Kidney (tissue), 22 donors: ENCODE measurements at places on chromosomes 5 and 9. TPM values are rescaled to one million over a fixed set of nuclear protein-coding genes. Genes with fewer than 3 reads are reported as not detected.

DNA sequence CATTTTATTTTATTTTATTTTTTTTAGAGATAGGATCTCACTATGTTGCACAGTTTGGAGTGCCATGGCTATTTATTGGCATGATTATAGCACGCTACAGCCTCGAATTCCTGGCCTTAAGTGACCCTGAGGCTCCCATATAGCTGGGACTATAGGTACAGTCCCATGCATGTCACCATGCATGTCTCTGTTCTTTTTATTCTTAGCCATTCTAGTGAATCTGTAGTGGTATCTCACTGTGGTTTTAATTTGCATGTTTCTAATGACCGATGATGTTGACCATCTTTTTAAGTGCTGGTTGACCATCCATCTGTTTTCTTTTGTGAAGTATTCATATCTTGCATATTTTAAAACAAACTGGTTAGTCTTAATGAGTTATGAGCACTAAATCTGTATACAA, 76.1 kb downstream of the SLC44A1 start:
- no peak for DNase-seq

The ARL14EPL gene
- not detected for polyA plus RNA-seq

The KIAA1191 gene
- polyA plus RNA-seq, result 208 TPM

DNA sequence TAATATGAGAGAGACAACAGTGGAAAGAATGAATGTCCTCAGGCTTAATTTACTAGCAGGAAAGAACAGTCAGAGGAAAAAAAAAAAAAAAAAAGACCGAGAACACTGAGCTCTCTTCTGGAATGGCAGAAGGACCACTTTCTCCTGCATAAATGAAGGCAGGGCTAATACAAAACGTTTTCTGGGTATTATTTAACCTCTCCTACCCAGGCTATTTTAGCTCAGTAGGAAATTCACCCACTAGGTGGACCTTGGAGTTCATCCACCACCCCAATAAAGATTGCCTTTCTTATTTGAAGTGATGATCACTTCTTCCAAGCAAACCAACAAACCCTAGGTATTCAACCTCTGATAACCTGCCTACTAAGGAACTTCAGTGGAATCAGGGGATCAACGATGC, 3.7 kb downstream of the GLIS3 start:
- no peak for DNase-seq

DNA sequence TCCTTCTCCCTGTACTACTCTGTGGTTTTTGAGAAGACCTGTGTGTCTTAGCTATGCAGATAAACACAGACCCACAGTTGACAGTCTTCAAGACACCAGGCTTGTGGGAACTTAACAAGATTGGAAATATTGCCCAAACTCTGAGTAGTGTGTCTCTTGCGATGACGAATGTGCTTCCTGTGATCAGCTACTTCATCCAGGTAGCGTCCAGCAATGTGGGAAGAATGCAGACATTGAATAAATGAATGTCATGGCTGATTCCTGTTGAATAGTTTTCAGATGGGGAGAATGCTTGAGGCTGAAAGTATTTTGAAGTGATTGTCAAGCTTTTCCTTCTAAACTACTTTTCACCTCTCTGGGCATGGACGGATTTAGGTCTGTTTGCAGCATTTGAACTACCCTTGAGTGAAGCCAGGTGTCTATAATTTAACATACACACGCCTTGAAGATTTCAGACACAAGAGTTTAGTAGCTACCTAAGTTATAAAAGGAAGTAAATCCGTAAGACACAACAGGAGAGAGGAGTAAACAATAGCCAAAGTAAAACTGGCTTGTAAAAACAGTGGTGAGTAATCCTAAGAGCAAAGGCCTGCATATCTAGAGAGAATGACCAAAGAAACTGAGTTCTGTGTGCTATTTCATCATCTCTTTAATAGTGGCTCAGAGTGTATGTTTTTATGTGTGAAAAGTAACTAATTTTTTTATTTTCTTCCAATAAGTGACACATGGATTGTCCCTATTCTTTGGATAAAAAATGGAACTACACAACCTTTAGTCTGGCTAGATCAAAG, 30.0 kb upstream of the ARL14EPL start:
- DNase-seq, result no peak

The HTR1A gene
- polyA plus RNA-seq, result not detected

The PLPP1 gene
- 166 TPM for polyA plus RNA-seq

GRCh38 chr5:127010362-127010761, 20.0 kb downstream of the MARCHF3 start:
- no peak for DNase-seq

The HCN1 gene
- not detected for polyA plus RNA-seq

DNA sequence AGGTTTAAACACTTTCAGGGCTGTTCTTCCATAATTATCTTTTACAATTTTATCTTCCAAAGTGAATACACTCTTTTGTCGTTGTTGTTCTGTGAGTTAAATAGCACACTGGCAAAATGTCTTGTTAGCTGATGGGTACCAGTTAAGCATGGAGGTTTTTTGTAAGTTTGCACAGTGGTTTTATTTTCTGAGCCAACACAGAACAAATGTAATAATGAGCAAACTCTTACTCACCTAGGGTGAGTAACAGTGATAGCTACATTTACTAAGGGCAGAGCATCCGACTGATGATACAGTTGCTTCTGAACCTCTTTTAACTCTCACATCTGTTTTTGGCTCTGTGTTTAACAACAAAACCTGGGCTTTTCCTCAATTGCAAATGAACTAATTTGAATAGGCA, 103.2 kb downstream of the CTNND2 start:
- DNase-seq, result no peak

DNA sequence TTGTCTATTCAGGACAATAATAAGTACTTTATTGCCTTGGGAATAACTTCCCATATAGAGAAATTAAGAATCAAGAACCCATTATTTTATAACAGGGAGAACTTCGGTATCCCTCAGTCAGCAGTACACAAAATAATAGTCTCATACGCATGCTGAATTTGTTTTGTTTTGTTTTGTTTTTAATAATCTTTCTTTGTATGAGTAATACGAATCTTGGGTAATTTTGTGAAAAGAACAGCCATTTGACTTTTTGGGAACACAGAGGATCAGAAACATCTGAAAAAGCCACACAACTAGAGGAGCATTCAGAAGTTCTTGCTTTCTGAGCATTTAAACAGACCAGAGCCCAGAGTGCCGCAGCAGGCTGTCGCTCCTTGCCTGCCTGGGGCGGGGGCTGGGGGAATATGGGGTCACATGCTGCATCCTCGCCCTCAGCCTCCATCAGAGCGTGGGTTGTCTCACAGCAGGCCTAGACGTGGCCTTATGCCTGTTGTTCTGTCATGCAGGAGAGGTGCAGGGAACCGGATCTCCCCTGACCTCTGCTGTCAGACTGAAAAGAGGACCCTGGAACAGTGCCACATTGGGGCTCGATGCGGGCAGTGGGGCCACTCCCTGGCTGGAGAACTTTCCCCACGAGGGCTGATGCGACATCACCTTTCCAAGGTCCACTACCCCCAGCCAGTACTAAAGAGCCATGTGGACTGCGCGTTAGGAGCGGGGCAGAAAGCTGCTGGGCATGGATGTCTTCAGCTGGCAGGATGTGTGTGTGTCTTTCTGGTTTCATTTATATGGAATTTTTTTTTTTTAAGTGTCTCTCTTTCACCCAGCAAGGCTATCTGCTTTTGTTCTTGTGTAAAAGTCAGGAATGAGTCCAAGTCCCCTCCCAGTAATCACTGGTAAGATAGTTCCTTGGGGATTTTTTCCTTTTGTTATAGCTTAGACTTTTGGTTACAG, 133.4 kb upstream of the OTULINL start:
- DNase-seq, result peak; percentile 77

DNA sequence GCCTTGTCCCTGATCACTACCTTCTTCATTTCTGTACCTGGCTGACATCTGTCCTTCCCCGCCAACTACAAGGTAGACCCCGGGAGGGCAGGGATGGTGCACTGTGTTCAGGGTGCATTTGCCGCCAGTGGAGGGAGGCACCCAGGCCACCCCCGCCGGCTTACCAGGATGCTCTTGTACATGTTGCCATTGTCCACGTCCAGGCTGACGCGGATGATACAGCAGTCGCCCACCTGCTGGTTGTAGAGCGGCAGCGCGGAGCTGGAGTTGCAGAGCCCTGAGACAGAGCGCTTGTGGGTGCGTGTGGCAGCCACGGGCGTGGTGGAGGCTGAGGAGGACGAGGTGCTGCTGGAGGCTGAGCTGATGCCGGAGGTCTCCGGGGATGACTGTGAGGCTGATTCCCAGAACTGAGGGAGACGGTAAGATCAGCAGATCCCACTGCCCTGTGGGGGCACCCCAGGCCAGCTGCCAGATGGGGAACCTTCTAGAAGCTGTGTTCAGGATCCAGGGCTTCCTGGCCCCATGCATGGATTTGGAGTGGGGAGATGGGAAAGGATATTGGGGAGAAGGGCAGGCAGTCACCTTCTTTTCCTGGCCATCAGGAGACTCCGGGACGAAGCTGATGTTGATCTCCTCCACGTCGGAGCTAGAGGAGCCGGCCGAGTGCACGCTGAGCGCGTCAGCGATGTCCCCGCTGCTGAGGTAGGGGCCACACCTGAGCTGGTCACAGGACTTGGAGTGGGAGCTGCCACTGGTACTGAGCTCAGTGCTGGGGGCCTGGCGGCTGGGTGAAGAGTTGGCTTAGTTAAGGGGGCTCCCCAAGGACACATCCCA, 19.5 kb downstream of the RALGDS start:
- DNase-seq, result peak; percentile 35

- DNase-seq, result peak; percentile 9
Measured at GRCh38 chr9:70635790-70636189, 221.3 kb upstream of the KLF9 start.

GRCh38 chr5:96997265-96997859, 61.5 kb downstream of the LNPEP start:
- no peak for DNase-seq

DNA sequence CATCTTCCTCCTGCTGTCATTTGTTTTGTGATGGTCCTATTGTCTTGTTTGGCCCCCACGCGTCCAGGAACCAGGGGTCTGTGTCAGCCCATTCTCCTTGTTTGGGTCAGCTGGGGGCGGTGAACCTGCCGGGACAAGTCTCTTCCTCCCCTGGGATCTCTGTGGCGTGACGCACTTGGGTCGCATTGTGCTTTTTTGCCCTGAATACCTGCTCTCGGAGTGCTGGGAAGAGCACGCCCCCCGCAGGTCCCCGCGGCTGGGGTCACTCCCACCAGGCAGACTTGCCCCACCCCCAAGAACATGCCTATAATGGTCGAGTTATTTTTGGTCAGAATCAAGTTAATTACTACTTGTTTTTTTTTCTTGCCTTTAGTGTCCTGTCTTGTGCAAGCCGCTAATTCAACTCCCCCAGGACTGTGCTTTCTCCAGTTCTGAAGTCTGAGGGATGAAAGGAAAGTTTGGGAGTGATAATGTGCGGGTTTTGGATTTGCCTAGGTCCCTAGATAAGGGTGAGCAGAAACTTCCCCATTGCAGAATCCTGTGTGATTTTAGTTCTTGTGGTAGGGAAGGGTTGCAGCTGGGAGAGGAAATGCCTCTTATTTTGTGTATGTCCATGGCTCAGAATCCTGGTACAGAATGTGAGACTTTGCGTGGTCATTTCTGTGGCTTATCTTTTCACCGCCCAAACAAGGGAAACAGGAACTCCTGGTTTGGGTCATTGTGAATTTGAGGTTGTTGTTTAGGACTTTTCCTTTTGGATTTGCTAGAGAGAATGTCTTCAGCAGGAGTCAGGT, 789 bp downstream of the ACER2 start:
- peak; percentile 70 for DNase-seq

- DNase-seq, result no peak
Measured at GRCh38 chr5:128225245-128226030, 141.9 kb downstream of the SLC12A2 start.

DNA sequence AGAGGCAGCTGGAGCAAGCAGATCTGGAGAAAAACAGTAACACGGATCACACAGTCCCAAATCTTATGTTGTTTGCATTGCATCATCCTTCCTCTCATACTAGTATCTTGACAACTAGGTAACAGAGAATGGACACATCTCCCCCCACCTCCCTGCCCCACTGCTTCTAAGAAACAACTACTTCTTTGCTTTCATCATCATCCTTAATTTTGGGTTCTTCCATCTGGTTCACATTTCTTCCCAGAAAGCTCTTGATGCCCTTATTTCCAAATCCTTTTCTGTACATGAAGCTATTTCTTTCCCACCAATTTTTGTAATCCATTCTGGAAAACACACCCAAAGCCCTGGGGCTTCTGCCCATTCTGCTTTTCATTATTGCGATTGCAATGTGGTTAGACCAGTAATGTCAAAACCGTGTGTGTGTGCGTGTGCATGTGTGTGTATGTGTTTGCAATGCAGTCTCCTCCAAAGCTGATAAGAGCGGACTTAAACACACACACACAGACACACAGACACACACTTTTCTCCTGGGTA, 254.7 kb upstream of the SLC30A5 start:
- DNase-seq, result no peak

The IL17B gene
- 4.7 TPM for polyA plus RNA-seq

GRCh38 chr9:91298311-91298710, 63.4 kb downstream of the AUH start:
- no peak for DNase-seq

DNA sequence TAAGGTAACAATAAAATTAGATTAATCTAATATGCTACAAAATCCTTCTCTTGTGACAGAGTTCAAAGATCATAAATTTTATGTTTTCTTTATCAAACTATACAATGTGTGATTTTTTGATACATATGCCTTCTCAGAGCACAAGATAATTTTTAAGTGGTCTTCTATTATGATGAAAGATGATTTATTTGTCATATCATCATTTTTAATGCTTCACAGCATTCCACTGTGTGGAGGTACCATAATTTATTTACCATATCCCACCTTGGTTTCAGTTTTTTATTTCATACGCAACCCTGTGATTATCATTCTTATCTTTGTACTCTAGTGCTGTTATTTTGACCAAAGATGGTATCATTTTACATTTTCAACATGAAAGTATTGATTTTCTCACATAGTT, 41.7 kb downstream of the POLK start:
- DNase-seq, result no peak

The SHOC1 gene
- 2.5 TPM for polyA plus RNA-seq

- DNase-seq, result no peak
Measured at GRCh38 chr9:6142799-6143454, 72.7 kb upstream of the IL33 start.

GRCh38 chr9:137956039-137956438, 78.5 kb downstream of the CACNA1B start:
- DNase-seq, result no peak
